ENCODE measurements at places on chromosomes 6 and 20.
A peak's percentile ranks its signal among the peaks of the same experiment; 100 is the strongest.

DNA sequence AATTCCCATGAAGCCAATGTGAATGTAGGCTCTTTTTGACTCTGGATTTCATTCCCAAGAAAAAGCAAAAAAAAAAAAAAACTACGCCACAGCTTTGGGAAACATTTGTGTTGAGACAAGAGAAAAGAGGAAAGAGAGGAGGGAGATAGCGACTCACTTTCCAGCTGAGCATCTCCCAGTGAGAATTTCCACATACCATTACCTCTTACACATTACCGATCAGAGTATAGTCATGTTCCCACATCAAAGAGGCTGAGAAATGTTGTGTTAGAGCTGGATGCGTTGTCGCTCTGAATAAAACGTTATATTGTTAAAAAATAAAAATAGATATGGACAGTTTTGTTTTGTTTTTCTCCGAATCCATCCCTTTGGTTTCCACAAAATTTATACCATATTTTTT is 1019.3 kb upstream of the ADGRB3 start:
- DNase-seq, result no peak

- no peak for DNase-seq
Observed at GRCh38 chr6:76220805-76221204, 148.3 kb upstream of the IMPG1 start.

DNA sequence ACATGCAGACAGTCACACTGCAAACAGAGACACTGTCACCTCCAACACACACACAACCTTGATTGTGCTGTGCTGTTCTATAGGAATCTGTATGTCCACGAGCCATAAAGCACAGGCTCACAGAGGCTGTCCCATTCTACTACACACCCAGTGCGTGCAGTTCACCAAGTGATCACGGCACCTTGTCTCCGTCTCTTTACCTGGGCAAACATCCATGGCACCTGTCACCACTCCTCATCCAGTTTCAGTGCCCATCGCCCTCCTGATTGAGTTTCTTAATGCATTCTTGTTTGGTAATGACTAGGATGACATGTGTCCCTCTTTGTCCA is 65.8 kb upstream of the STMND1 start:
- DNase-seq, result peak; percentile 18

DNA sequence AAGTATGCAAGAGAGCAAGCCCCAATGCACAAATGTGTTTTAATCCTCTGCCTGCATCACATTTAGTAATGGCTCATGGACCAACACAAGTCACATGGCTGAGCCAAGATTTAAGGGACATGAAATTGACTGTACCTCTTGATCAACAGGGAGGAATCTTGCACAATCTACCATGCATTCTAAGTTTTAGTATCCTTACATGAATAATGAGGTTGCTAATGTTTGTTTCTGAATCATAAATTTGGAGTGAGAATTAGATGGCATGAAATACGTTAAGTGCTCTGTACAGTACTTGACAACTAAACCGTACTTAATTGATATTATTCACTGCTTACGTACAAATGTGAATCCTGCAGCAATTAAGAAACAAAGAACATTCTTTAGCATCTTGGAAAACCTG is 553.8 kb upstream of the JAG1 start:
- no peak for DNase-seq

DNA sequence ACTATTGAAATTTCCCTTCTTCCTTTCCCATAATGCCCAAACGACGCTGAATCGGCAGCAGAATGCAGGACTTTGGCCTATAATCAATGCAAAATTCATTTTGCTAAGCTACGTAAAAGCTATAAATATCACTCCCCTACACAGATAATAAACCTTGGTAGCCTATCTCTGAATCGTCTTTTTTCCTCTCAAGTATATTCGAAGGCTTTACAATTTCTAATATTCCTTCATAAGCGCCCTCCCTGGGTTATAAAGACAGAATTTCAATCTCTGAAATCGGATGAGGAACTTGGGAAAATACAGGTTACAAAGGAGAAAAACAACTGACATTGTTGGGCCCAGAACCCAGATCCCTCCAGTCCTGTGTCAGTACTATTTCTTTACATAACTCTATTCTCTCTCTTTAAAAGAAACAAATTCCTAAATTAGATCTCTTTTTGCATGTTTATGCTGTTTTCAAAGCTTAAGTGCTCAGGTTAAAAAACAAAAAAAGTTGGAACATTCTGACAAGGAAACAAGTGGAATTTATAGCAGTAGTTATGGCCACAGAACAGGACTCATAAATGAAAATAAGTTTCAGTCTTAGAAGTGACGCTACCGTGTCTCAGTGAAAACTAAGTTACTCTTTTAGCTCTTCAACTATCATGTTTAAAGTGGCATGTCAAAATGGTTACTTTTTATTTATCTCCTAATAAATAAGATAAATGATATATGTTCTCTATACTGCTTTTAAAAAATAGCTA is 84.5 kb downstream of the SESN1 start:
- no peak for DNase-seq

DNA sequence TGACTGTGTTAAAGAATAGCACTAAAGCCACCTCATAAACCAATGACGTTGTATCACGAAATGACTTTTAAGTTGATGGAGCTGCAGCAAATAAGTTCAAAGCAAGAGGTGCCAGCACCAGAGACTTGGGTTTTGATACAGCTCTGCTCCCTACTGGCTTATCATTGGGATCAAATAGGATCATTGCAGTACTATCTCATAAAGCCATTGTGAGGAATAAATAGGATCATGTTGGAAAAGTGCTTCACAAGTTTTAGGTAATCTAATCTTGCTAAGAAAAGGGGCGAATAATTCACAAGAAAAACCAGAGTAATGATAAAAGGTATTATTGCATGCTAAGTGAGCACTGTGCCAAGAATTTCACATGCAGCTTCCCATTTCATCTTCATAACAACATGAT is 10.4 kb upstream of the CEP85L start:
- no peak for DNase-seq

DNA sequence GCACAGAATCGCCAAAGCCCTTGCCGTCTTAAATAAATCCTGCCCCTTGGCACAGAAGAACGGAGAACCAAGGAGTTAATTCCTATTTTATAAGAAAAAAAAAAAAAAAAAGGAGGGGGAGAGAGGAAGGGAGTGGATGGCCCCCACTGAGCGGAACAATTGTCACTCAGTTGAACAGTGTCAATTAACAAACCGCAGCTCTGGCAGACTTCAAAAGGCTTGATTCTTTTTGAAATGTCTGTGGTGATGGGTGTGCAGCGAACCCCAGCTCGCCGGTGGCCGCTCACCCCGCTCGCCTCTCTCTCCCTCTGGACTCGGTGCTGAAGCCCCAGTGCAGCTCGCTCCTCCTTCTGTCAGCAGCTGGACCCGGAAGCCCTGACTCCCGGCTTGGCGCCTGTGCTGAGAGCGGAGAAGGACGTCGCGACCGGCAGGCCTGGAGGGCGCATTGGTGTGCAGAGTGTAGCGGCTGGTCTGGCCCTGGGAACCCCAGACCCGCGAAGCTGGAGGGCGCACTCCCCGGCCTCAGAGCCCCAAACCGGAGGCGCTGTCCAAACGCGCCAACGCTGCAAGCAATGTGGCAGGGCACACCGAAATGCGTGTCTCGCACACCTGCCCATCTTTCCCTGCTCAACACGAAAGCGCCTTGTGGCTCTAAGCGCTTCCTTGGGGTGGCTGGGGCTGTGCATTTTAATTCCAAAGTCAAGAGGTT is 3.4 kb downstream of the LINC00237 start:
- peak; percentile 66 for DNase-seq

DNA sequence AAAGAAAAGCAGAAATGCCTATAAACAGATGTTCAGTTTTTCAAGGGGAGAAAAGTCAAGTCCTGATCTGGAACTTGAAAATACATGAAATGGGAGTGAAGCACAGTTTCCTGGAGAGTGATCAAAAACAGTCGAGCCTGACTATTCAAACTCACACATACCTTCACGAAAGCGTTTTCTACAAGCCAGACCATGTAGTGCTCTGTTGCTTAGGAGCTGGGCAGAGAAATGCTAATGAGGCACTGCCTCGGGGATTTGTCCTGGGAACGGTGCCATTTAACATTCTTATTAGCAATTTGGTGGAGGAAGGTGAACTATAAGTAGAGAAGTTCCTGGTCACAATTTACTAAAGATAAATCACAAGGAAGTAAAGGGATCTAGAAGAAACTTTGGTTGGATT is 5.9 kb downstream of the NHSL1 start:
- DNase-seq, result no peak

GRCh38 chr6:106512048-106512967 is 117.0 kb downstream of the RTN4IP1 start:
- DNase-seq, result peak; percentile 82

DNA sequence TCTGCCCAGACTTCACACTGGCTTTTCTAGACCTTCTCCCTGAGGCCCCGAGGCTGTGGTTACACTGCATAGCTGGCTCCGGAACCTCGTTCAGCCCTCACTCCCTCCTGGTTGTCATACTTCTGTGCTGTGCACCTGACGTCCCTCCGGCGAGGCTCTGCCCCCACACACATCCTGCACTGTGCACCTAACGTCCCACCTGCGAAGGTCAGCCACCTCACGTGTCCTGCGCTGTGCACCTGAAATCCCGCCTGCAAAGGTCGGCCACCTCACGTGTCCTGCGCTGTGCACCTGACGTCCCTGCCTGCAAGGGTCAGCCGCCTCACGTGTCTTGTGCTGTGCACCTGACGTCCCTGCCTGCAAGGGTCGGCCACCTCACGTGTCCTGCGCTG is 111.0 kb upstream of the FRMD1 start:
- DNase-seq, result no peak

GRCh38 chr6:128483472-128484135 is 36.8 kb downstream of the PTPRK start:
- no peak for DNase-seq

GRCh38 chr6:147666255-147666654 is 157.8 kb downstream of the SAMD5 start:
- no peak for DNase-seq

- DNase-seq, result no peak
Observed at GRCh38 chr6:161511447-161512095, 237.7 kb upstream of the AGPAT4 start.

DNA sequence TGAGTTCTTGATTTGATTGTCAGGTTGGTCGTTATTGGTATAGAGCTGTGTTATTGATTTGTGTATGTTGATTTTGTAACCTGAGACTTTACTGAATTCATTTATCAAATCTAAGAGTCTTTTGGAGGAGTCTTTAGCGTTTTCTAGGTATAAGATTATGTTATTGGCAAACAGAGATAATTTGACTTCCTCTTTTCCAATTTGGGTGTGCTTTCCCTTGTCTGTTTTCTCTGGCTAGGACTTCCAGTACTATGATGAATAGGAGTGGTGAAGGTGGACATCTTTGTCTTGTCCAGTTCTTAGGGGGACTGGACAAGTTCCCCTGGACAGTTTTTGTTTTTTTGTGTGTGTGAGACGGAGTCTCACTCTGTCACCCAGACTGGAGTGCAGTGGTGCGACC is 17.4 kb downstream of the HLA-DOA start:
- no peak for DNase-seq

- DNase-seq, result no peak
Observed at GRCh38 chr6:152748843-152749242, 1.8 kb upstream of the VIP start.

GRCh38 chr6:10205892-10206291 is 209.0 kb downstream of the TFAP2A start:
- no peak for DNase-seq

GRCh38 chr20:62141397-62142251 is 1.6 kb downstream of the PSMA7 start:
- DNase-seq, result no peak

GRCh38 chr6:63635215-63635587 is 401 bp upstream of the PHF3 start:
- no peak for DNase-seq

DNA sequence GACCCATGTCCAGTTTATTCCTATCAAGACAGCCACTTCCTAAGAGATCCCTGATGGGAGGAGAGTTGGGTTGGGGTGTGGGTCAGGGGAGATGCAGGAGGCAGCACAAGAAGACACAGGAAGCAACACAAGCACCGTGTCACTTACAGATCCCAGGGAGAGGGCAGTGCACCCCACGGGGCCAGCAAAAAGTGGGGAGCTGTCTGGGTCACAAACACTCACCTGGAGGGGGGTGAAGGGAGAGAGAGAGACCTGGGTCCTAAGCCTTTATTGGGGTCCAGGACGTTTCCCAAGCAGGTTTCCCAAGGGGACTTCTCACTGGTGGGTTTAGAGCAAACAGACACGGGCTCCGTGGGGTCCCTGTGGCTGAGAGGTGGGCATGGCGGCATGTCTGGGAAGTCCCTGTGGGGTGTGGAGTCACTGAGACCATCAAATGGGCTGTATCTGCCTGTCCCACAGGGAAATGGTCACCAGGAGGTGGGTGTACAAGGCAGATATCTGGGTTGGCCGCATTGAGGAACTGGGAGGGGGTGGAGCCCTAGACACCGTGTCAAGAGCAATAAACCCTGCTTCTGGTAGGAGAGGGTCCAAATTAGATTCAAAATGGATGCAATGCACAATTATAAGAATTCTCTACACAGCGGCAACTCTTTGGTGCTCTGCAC is 1.6 kb upstream of the CD93 start:
- DNase-seq, result no peak

DNA sequence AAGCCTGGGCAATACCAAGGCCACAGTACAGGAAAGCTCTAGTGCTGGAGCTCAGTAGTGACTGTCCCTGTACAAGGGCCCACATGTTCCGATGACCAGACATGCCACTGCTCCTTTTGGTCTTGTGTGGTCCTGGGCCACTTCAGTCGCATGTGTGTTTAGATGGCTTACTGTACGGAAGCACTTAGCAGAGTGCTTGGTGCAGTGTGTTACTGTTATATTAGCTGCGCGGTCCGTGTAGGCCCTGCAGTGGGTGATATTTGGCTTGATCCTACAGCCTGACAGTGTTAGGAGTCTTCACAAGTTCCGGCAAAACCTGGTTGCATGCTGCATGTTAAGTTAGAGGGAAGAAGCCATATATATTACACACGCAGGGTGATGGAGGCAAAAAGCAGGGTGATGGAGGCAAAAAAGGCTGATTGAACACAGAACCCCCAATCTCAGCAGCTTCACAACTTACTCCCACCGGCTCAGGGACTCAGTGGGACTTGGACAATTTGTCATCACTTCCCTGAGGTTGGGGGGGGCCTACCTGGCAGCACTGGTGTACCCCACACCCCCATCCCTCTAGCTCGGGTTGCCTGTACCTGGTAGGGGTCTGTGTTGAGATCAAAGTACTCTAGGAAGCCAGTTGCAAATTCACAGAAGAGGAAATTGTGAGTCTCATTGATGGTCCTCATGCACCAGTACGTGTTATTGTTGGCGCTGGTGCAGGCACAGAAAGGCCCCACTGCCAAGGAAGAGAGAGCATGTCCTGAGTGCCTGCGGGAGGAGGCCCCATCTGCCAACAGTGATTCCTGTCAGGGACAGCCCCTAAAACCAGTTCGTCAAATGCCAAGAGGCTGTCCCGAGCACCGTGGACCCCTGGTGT is 122.6 kb downstream of the SULF2 start:
- no peak for DNase-seq

Measured in right kidney (tissue), 9 donors.